ENCODE measurements at places on chromosomes 6 and 20. TPM values are rescaled to one million over a fixed set of nuclear protein-coding genes. Genes with fewer than 3 reads are reported as not detected.
A peak's percentile ranks its signal among the peaks of the same experiment; 100 is the strongest.

DNA sequence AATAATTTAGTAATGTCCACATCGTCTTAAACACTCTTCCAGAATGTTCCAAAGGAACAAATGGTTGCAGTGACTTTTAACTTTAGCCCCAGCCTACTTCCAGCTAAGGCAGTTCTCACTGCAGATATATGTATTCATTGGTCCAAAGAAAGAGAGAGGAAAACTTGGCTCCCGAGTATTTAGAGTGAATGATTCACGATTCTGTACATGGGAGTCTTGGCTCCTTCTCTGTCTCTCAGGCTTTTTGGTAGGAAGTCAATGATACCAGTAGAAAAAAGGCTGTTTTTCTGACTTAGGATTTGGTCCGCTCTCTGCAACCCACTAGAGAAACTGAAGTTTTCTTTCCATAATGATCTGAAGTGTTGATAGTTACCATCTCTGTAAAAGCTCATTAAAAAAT lies 38.6 kb downstream of the E2F3 start:
- H3K27me3 ChIP-seq = no peaks in the 10 kb centered on the region
- DNase-seq = no peak
- H3K27ac ChIP-seq = no peak overlapping the region
- no peaks in the 10 kb centered on the region for H3K4me1 ChIP-seq
- H3K36me3 ChIP-seq = no peaks in the 10 kb centered on the region

SPINT3 gene
- total RNA-seq = not detected

GNAS-AS1 gene
- total RNA-seq = 1.7 TPM

SLPI gene
- total RNA-seq = 151 TPM

DNA sequence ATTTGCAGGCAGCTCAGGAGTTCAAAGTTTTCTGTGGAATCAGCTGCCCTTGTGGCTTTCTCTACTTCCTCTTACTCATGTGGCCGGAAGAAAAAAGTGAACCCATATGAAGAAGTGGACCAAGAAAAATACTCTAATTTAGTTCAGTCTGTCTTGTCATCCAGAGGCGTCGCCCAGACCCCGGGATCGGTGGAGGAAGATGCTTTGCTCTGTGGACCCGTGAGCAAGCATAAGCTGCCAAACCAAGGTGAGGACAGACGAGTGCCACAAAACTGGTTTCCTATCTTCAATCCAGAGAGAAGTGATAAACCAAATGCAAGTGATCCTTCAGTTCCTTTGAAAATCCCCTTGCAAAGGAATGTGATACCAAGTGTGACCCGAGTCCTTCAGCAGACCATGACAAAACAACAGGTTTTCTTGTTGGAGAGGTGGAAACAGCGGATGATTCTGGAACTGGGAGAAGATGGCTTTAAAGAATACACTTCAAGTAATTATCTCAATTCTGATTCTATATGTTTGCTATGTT lies 1.1 kb downstream of the MGME1 start:
- no peaks in the 10 kb centered on the region for H3K36me3 ChIP-seq
- no peak for DNase-seq
- H3K27ac ChIP-seq = peak overlapping the region; percentile 12
- peak overlapping the region; percentile 86 for H3K4me3 ChIP-seq

DNA sequence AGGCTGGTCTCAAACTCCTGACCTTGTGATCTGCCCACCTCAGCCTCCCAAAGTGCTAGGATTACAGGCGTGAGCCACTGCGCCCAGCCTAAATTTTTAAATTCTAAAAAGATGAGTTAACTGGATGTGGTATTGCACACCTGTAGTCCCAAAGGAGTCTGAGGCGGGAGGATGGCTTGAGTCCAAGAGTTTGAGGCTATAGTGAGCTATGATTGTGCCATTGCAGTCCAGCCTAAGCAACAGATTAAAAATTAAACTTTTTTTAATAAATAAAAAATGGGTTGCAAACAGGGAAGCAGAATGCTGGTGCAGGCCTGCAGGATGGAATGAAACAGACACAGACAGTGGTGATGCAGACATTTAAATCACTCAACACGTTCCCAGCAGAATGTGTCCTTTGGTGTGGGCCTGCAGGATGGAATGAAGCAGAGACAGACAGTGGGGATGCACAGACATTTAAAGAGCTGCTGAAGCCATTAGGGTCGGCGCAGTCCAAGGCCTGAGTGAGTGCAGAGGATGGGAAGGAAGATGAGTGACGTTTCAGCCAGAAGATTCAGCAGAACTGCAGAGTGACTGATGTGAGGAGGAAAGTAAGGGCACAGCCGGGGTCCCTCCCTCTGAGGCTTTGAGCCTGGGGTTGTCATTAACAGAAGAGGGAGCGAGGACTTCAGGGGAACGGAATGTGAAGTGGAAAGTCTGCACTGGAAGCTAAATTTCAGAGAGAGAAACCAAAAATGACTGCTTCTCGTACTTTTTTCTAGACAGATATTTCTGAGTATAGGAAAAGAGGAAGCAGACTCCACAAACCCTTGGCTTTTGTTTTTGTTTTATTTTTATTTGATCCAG lies 117.5 kb downstream of the RIN2 start:
- H3K4me1 ChIP-seq = peaks cover 4% of the 10 kb centered on the region
- no peak overlapping the region for H3K4me3 ChIP-seq
- H3K27me3 ChIP-seq = no peaks in the 10 kb centered on the region
- no peaks in the 10 kb centered on the region for H3K36me3 ChIP-seq

DNA sequence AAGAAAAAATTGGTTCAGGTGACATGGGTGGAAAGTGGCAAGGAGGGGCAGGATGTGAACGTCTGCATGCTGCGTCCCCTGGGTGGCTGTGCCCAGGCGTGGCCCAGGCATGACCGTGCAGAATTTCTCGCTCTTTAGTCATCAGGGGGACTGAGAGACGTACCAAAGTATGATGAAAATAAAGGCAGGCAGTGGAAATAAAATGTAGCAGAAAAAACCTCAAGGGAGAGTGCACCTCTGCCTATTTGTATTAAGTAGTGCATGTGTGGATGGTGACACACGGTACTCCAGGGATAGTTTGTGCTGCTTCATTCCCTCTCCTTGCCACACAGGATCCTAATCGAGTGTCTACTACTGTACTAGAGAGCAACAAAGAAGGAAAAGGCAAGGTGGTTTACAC lies 81.1 kb downstream of the ATP9A start:
- DNase-seq = no peak
- no peak overlapping the region for H3K27ac ChIP-seq
- H3K4me3 ChIP-seq = no peak overlapping the region

- no peaks in the 10 kb centered on the region for H3K36me3 ChIP-seq
Observed at GRCh38 chr6:133257545-133258105, 16.5 kb downstream of the EYA4 start.

GRCh38 chr6:16535564-16535963 lies 225.7 kb downstream of the ATXN1 start:
- H3K27ac ChIP-seq = no peak overlapping the region
- H3K36me3 ChIP-seq = no peaks in the 10 kb centered on the region
- H3K4me3 ChIP-seq = no peak overlapping the region
- no peak for DNase-seq

NR2E1 gene
- not detected for total RNA-seq

DNA sequence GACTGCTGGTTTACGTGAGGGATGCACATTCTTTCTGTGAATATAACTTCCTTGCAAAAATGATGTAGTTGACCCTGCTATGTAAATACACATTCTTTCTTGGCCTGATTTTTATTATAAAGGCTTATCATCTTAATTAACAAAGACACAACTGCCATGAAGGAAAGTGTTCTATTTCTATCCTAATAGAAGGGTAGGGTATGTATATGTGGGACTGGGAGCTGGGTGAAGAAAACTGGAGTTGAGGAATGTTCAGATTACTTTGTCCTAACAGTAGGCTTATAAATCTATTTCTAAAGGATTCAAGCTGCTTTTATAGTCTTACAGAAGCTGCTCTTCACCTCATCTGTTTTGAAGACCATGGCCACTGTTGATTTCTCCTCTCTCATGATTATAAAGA lies 76.5 kb upstream of the RGS17 start:
- no peak overlapping the region for H3K27ac ChIP-seq
- no peaks in the 10 kb centered on the region for H3K4me1 ChIP-seq
- no peak overlapping the region for H3K4me3 ChIP-seq
- H3K27me3 ChIP-seq = no peaks in the 10 kb centered on the region
- no peaks in the 10 kb centered on the region for H3K36me3 ChIP-seq

GRCh38 chr6:152146385-152146784 lies 338.9 kb downstream of the ESR1 start:
- H3K27me3 ChIP-seq = no peaks in the 10 kb centered on the region
- H3K36me3 ChIP-seq = peaks cover 5% of the 10 kb centered on the region
- H3K4me1 ChIP-seq = no peaks in the 10 kb centered on the region
- no peak overlapping the region for H3K4me3 ChIP-seq
- H3K27ac ChIP-seq = no peak overlapping the region

OR2B6 gene
- total RNA-seq = not detected

DNA sequence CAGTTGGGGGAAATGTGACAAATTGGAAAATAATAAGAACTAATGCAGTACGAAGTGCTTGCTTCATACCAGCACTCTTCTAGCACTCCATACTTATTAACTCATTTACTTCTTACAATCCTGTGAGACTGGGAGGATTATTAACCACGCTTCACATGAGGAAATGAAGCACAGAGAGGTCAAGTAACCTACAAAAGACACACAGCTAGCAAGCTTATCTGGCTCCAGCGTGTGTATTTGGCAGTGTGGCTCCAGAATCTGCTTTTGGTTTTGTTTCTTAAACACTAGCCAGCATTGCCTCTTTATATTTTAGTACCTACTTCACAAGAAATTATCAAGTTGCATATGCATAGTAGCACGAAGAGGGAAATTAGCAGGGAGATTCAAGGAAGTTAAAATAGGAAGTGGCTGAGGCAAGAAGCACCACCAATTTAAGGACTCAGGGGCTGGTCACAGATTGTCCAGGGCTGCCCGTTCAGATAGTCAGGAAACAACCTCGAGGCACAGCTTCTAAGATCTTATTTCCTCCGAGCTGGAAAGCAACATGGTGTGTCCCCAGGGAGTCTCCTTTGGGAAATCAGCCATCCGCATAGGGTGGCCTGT lies 302.7 kb upstream of the PRDM1 start:
- H3K27ac ChIP-seq = no peak overlapping the region
- no peaks in the 10 kb centered on the region for H3K4me1 ChIP-seq

GRCh38 chr6:37636116-37636515 lies 61.6 kb downstream of the MDGA1 start:
- DNase-seq = no peak
- no peak overlapping the region for H3K4me3 ChIP-seq
- no peak overlapping the region for H3K27ac ChIP-seq
- no peaks in the 10 kb centered on the region for H3K4me1 ChIP-seq
- H3K27me3 ChIP-seq = no peaks in the 10 kb centered on the region

- H3K27me3 ChIP-seq = no peaks in the 10 kb centered on the region
- H3K4me3 ChIP-seq = no peak overlapping the region
- DNase-seq = no peak
- no peak overlapping the region for H3K27ac ChIP-seq
Observed at GRCh38 chr6:1724616-1725015, 114.9 kb downstream of the FOXC1 start.

GRCh38 chr6:79861023-79861422 lies 86.3 kb downstream of the ELOVL4 start:
- no peaks in the 10 kb centered on the region for H3K4me1 ChIP-seq
- H3K36me3 ChIP-seq = no peaks in the 10 kb centered on the region
- H3K27ac ChIP-seq = no peak overlapping the region
- DNase-seq = no peak
- H3K4me3 ChIP-seq = no peak overlapping the region

DNA sequence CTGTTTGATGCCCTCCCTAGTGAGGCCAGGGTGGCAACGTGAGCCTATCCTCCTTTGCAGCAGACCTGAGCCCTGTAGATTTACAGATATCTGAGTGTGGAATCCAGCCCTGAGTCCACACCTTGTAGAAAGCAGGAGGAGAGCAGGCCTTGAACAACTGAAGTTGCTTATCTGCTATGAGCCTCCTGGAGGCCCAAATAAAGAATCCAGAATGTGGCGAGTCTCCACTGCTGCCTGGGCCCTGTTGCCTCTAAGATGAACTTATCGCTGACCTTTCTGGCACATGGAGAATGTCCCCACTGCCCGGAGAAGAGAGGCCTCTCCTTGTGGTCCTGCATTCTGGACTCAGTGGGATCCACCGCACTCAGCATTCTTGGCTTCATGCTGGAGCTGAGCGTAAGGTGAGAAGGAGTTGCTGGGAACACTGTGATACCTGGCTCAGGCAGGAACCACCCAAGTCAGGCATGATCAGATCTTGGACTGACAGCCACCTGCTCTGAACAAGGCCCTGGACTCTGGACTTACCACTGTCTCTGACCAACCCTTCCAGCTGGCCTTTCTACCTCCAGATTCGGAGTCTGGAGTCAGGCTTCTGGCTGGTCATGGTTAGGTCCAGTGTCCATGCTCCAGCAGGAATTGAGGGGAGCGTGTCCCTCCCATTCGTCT lies 5.8 kb upstream of the MANBAL start:
- H3K4me1 ChIP-seq = no peaks in the 10 kb centered on the region
- H3K27me3 ChIP-seq = no peaks in the 10 kb centered on the region
- no peaks in the 10 kb centered on the region for H3K36me3 ChIP-seq
- no peak overlapping the region for H3K27ac ChIP-seq
- H3K4me3 ChIP-seq = no peak overlapping the region
